ENCODE measurements at places on chromosomes 3 and 15.

GRCh38 chr3:51622868-51623267 is 48.2 kb upstream of the TEX264 start:
- DNase-seq: no peak

GRCh38 chr3:159807137-159808040 is 181.2 kb upstream of the IL12A start:
- DNase-seq: no peak

DNA sequence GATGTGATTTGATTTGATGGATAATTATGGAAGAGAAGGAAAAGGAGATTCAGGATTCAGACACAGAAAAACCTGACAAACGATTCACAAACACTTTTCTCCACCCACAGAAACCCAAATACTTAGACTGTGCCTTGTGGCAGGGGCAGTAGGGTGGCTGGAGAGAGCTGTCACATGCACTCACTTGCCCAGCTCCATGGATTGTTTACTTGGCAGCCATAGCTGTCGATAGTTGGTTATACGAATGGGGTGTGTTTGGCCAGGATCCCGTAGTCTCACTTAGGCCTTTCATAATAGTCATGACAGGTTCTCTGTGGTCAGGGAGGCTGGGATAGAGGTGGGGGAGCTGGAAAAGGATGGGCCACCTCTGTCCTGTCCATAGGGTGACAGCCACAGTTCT is 76.9 kb downstream of the CACNA1D start:
- DNase-seq: no peak

DNA sequence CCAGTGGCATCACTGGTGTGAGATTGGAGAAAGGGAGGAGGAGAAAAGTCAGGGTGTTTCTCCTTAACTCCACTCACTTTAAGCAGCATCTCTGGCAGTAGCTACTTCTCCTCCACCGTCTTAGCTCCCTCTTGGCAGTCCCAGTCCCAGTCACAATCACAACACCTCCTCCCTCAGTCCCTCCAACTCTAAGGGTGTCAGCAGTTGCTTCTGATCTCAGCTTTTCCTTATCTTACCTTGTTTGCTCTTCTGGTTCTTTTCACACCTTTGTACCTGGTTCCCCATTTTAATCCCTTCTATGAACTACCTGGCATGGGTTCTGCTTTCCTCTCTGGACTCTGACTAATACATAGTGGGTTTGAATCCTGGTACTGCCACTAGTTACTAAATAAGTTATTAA is 188.3 kb upstream of the CTDSPL start:
- DNase-seq: no peak

- DNase-seq: no peak
Measured at GRCh38 chr3:65539616-65540015, 499.1 kb downstream of the MAGI1 start.

DNA sequence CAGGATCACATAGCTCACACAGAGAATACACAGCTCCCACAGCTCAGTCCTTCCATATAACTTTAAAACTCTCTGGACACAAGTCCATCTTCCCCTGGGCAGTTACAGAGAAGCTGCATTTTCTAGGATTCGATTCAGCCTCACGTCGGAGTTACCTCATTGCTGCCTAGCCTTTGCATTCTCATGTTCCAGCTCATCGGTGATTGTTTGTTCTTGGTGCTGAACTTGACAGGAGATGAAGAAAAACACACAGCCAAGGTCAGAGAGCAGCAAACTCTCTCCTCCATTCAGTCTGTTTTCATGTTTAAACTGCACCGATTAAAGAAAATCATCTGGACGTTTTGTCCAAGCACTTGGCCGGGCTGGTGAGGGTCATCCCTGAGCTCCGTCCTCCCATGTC is 375.5 kb upstream of the CFAP20DC start:
- peak; percentile 98 for DNase-seq

DNA sequence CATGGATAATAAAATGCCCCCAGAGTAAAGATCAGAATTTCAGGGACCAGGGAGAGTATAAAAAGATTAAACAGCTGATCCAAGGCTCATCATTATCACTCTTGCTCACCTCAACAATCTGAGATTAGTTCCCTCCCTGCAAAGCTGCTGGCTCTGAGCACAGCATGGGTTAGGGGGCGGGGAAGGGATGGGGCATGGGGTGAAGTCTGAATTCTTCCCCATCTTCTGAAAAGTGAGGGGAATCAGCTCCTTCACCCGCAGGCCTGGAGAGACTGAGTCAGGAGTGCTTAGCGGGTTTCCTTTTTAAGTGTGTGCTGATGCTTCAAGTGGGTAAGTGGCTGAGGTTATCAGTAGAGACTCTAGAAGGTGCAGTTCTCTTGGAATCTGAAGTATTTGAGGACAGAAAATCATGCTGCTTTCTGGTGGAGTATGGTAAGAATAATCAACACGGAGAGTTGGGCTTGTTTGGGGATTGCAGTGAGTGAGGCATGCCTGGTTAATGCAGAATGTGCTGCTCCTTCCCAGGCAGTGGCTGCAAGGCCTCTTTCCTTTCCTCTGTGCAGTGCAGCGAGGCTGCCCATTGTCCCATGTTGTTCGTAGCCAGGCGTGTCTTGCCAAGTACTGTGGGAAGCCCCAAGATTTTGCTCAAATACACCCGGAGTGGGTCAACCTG is 59.2 kb upstream of the TRAK1 start:
- DNase-seq: peak; percentile 76

DNA sequence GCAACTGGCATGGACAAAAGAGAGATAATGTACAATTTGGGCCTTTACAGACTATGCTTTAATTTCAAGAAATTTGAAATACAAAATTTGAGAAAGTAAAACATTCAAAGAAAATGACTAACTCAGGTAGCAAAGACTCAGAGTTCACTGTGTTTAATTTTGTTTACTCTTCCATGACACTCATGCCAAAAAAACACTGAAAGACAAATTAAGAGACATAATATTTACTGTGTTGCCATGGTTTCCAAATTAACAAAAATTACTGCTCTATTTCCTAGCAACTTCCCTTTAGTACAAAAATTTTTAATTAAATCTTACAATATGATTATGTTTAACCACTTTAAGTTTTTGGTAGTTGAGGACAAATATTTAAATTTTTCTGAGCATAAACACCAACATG is 29.6 kb downstream of the LRRFIP2 start:
- DNase-seq: no peak

DNA sequence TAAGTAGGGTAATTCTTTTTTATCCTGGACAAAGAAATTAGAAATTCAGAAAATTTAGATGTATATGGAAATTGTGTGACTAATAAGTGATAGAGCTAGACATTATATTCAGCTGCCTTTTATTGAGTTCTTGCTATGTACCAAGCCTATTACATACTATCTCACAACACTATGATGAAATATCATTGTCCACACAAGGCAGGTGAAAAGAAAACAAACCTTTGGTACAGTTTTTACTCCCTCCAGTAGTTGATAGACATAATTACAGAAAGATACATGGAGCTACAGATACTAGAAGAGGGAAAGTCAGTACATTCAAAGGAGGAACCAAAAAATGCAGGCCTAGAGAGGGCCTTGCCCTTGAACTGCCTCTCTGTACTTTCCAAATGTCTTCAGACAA is 4.8 kb downstream of the IQCH start:
- DNase-seq: no peak

GRCh38 chr3:42745776-42746454 is 27.1 kb downstream of the CCDC13 start:
- DNase-seq: no peak

DNA sequence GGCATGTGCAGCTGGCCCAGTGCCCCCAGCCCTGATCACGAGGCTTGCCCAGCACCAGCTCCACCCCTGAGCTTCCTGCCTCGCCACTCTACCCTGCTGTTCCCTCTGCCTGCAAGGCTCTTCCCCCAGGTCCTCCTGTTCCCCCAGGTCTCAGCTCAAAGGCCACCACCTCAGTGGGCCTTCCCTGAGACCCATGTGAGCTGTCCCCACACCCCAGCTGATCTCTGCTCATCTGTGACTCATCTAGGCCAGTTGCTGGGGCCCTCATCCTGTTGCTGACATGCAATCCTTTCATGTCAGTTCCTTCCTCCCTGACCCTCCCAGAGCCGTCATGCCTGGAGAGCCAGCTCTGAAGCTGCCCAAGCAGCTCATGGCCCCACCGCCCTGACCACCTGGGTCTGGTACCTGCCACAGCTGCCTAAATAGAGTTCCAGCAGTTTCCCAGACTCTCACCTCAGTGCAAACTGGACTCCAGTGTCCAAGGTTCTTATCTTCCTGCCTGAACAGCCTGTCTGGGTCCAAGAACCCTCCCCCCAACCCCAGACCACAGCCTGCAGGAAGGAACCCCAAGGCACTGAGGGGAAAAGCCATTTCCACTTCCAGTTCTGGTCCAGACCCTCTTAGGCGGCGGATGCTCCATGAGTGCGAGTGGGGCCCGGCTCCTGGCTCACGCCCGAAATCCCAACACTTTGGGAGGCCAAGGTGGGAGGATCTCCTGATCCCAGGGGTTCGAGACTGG is 116.6 kb upstream of the IQSEC1 start:
- DNase-seq: no peak

DNA sequence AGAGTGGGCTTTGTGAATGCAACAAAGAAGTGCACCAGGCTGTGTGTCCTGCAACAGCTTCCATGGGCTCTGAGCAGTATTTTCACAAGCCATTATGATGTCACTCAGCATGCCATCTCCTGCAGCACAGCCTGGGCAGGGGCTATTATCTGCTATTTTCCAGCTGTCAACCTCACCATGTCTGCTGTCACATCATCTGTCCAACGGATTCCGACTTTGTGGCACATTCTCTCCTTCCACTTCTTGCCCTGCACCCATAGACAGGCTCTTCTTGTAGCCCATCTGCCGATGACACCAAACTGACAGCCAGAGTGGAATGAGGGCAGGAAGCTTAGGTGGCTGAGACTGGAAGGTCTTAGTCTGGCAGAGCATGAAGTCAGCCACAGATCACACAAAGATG is 691.9 kb downstream of the NTRK3 start:
- DNase-seq: no peak

GRCh38 chr3:198028718-198029117 is 68.7 kb downstream of the LMLN start:
- peak; percentile 8 for DNase-seq

- peak; percentile 36 for DNase-seq
Measured at GRCh38 chr15:42510258-42511006, 15.0 kb downstream of the SNAP23 start.

DNA sequence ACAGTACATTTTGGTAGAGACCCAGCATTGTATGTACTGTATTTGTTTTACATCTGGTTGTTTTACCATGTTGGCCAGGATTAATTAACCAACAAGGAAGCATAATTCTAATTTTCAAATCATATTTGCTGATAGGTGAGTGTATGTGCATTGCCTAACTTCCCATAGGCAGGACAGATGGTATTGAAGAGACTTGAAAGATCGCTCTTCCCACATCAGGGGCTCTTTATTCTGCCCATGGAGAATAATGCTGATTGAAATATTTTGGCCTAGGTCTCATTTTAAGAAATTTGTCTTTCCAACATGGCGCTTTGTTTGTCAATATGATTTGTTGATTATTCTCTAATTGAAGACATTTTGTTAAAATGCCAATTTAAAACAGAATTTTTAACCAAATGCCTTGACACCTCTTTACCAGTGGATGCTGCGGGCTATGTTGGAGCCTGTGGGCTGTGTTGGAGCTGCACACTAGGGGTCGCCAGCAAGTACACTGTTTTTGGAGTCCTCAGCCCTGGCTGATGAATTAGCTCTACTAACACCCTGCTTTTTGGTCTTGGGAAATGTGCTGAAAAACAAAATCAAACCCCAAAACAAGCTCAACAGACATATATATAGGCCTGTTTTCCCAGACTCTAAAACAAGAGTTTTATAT is 5.3 kb downstream of the P2RY12 start:
- peak; percentile 17 for DNase-seq

DNA sequence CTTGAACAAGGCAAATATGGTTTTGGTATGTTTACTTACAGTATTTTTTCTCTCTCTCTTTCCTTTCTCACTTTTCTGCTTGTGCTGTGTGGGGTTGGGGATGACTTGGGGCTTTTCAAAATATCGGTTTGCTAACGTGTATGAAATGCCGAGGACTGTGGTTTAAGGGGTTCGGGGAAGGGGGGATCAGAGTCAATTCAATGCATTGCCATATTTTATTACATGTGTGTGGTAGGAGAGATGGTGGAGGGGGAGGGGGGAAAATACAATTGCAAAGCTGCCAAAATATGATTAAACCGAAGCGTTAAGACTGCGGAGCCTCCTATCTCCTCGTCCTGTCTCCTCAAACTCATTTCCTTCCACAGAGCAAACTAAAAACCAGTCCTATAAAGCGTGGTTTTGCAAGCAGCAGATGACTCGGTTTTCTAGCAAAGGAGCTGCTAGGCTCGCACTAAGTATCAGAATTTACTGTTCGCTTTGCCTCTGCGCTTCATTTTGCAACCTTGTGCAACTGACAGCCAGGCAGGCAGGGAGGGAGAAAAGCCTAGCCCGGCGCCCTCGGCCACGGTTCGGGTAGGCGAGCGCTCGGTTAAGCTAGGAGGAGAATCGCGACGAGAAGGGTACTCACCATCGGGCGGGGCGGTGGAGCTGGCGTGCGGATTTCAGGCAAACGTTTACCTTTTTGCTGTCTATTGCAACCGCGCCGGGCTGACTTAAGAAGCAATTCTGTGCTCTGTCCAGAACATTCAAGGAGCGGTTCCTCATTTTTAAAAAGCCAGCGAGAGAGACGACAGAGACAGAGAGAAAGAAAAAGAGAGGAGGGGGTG is 4.0 kb upstream of the NR2F2 start:
- DNase-seq: peak; percentile 84

GRCh38 chr15:82802497-82802896 is 3.4 kb downstream of the FSD2 start:
- no peak for DNase-seq

Measured in amniotic epithelial cell (primary cell).